Endothelial cell of umbilical vein (primary cell): ENCODE measurements at places on chromosomes 5 and 9. TPM values are rescaled to one million over a fixed set of nuclear protein-coding genes. Genes with fewer than 3 reads are reported as not detected.

- no peak for DNase-seq
Observed at GRCh38 chr9:35134920-35135319, 19.3 kb upstream of the ATOSB start.

DNA sequence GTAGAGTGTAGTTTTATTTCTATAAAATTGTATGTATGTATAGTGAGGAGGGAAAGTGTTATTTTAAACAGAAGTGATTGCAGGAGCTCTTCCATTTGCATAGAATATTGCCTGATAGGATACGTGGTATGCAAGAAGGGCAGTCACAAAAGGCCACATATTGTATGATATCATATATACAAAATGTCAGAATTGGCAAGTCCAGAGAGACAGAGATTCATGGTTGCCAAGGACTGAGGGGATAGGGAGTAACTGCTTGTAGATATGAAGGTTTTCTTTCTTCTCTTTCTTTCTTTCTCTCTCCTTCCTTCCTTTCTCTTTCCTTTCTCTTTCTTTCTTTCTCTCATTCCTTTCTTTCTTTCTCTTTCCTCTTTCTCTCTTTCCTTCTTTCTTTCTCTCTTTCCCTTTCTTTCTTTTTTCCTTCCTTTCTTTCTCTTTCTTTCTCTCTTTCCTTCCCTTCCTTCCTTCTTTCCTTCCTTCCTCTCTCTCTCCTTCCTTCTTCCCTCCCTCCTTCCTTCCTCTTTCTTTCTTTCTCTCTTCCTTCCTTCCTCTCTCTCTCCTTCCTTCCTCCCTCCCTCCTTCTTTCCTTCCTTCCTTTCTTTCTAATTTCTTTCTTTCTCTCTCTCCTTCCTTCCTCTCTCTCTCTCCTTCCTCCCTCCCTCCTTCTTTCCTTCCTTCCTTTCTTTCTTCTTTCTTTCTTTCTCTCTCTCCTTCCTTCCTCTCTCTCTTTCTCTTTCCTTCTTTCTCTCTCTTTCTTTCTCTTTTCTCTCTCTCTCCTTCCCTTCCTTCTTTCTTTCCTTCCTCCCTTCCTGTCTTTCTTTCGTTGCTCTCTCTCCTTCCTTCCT lies 24.5 kb upstream of the WDR38 start:
- no peak for DNase-seq

GRCh38 chr5:136772491-136772890 lies 407.1 kb upstream of the TRPC7 start:
- DNase-seq, result no peak

DNA sequence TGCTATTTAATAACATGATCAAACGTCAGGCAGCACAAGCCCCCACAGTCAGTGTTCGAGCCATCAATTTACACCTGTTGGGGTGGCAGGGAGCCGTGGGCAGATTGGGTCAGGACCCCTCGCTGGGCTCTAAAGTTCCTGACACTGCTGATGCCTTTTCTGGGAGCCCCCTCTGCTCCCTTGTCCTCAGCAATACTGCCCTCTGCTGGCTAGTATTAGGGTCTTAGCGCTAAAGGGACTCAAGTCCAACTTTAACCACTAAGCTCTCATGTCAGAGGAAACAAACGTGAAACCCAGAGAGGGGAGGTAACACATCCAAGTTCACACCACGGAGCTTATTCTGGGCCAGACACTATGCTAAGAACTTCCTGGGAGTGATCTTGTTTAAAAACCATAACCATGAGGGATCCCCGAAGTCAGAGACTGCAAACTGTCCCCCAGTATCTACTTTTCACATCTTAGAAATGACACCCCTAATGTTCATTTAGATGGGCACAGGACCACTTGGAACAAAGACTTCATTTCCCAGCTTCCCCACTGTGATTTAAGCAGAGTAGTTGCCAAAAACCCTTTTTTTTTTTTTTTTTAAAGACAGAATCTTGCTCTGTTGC lies 20.4 kb downstream of the ANKS6 start:
- DNase-seq, result peak; percentile 68

GRCh38 chr9:4939118-4939561 lies 45.9 kb upstream of the JAK2 start:
- DNase-seq, result peak; percentile 13

Gene DDX41
- 118 and 127 TPM in 2 replicates for polyA plus RNA-seq

Gene SLC1A3
- polyA plus RNA-seq, result 0.13 and 0.36 TPM in 2 replicates

Gene DMRTA1
- 0.14 and 0.19 TPM in 2 replicates for polyA plus RNA-seq

Gene GABRA6
- not detected in 2 replicates for polyA plus RNA-seq
